ENCODE measurements at places on chromosomes 3 and 15.

- no peak for DNase-seq
Measured at GRCh38 chr3:143831994-143832393, 16.3 kb downstream of the SLC9A9 start.

- DNase-seq = no peak
Measured at GRCh38 chr3:38542401-38543298, 46.5 kb downstream of the EXOG start.

DNA sequence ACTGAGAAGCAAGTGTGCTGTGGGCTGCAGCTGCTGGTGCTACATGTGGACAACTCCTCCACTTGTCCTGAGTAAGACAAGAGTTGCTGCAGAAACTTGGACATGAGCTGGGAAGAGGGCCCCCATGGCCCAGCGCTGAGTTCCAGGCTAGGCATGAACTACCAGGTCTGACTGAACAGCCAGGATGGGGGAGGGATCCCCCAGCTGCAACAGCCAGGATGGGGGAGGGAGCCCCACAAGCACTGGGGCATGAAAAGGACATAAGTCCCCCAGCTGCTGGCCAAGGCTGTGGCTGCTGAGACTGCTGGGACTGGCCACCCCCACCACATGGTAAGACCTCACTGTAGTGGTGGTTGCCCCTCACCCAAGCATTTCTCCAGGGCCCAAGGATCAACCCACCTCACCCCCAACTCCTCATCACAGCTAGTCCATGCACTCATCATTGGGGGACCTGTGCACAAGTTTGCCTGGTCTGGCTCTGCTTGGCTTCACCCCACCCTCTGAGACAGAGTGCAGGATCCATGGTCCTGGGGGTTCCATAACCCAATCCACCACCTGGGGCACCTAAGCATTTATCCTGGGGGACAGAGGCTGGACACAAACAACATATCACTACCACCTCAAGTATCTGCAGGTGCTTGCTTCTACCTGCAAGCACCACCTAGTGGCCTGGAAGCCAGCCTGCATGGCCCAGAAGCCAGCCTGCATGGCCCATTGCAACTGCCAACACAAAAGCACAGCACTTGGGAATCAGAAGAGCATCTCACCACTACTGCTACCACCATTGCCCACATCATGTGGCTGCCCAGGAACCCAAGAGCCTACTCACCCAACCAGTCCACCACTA is 84.5 kb upstream of the STT3B start:
- DNase-seq = peak; percentile 49

DNA sequence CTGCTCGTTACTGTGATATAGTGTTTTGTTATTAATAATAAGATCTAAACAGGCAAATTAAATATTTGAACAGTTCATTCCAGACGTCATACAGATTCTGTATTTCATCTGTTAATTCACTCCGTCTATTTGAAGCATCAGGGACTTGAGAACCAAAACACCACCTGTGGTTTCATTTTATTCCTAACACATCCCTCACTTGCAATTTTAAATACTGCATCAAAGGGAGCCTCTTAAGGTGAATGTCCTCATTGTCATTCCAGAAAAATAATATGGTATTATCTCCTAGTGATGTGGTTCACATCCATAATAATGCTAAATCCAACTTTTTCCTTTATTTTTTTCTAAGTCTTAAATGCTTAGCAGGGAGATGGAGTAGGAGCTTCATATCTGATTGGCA is 1390.9 kb upstream of the CADM2 start:
- DNase-seq = no peak

GRCh38 chr3:167120828-167121227 is 259.3 kb downstream of the ZBBX start:
- DNase-seq = no peak

DNA sequence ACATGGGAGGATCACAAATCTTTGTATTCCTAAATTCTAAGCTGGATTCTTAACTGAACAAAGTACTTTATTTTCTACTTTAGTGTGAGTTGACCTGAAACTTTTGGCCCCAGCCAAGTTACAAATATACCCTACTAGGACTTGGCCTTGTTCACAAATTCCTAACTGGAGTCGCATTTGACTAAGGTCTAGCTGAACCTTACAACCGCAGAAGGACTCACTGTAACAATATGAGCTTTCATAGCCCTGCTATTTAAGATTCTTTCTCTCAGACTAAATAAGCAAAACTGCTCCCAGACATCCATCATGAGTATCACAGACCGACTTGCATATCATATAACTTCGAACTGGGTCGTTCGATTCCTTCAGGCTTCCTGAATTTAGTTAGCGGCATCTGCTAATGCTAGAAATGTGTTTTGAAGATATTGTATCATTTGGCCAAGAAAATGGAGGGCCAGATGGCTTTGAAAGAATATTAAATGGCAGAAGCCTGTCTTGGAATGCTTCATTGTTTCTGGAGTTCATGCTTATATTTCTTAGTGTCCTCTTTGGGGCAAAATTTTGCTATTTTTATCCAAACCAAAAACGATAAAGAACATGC is 28.4 kb upstream of the ADAMTS9 start:
- no peak for DNase-seq

GRCh38 chr3:168273036-168273435 is 177.3 kb upstream of the GOLIM4 start:
- DNase-seq = no peak

GRCh38 chr3:50883755-50884154 is 209.0 kb downstream of the DOCK3 start:
- no peak for DNase-seq

GRCh38 chr3:189586941-189587663 is 44.1 kb upstream of the TP63 start:
- DNase-seq = no peak

DNA sequence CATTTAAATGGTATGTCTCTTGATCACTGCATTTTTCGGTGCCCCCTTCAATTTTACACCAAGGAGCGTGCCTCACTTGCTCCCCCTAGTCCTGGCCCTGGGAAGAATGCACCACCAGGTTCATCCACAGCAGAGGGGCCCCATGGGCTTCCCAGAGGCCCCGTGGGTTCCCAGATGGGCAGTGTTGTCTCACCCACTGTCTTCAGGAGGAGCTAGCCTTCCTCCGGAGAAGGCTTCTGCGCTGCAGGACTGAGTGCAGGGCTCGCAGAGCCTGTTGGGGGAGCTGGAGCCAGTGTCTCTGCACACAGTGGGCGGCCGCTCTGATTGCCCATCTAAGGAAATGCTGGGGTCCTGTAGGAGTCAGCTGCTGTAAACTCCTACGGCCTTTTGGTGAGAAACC is 45.9 kb downstream of the POLR2M start:
- DNase-seq = no peak

- no peak for DNase-seq
Measured at GRCh38 chr15:67322481-67322880, 67.9 kb downstream of the IQCH start.

DNA sequence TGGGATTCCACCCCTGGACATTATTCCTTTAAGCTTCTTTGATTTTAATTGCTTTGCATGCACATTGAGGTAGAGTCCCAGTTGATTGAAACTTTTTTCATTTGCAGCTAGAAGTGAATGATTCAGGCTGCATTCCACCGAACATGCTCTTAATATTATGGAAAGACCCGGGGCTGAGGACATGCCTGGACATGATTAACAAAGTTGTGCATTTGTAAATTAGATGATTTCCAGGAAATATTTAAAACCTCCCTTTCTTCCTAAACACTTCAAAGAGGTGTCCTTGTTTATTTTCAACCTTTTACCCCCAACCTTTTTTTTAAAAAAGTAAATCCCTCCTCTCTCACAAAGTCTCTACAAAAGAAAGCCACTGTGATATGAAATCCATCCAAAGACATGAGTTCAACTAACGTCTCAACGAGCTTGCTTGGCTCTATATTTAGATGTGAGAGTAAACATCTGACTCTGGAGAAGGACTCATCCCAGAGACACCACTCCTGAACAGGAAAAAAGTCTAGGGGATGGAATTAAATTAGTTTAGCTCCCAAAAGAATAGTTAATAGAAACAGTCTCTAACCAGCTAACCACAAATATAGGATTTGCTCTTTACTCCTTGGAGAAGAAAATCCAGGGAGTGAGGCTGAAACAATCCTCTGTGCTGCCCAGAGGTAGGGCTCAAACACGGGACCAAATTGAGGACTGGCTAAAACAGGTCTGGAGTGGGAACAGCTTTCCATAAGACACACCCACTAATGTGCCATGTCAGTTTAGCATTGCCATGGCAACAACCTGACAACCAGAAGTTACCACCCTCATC is 83.1 kb downstream of the XXYLT1 start:
- DNase-seq = no peak

DNA sequence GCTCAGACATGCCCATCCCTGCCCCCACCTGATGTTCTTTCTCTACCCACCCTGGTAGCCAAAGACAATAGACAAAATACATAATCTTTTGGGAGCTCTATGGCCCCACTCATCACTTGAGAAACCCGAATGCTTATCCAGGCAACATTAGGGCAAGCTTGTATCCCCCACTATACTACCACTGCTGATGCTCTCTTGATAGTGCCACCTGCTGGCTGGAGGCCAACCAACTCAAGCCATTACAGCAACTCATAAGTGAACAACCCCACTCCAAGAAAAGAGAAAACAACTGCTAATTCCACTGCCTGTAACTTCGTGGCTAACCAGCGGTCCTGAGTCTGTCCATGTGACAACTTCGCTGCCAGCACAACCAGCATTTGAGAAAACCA is 342.5 kb upstream of the TGFBR2 start:
- no peak for DNase-seq

DNA sequence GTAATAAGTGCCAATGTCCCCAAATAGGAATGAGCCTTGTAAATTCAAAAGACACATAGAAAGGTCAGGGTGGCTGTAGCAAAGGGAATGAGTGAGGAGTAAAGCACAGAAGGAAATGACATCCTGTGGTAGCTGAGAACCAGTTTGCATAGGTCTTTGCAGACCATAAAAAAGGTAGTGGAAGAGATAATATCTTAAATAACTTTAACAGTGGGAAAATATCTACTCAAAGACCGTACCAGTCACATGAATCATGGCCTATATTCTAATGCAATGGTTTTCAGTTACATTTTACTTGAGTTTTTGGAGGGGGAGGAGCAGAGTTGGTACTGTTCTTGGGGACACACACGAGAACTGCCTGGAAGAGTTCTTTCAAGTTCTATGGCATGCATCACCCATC is 297.3 kb upstream of the ADAMTS9 start:
- no peak for DNase-seq

Data from Jurkat, Clone E6-1 (cell line).